Activated T-cell treated with anti-CD3 and anti-CD28 coated beads, Interleukin-2, amount 50 U/mL, for 1 hour (primary cell): ENCODE measurements at places on chromosomes 16 and 17.
A peak's percentile ranks its signal among the peaks of the same experiment; 100 is the strongest.

GRCh38 chr16:21946889-21947635 lies 6.1 kb upstream of the UQCRC2 start:
- no peak for DNase-seq

DNA sequence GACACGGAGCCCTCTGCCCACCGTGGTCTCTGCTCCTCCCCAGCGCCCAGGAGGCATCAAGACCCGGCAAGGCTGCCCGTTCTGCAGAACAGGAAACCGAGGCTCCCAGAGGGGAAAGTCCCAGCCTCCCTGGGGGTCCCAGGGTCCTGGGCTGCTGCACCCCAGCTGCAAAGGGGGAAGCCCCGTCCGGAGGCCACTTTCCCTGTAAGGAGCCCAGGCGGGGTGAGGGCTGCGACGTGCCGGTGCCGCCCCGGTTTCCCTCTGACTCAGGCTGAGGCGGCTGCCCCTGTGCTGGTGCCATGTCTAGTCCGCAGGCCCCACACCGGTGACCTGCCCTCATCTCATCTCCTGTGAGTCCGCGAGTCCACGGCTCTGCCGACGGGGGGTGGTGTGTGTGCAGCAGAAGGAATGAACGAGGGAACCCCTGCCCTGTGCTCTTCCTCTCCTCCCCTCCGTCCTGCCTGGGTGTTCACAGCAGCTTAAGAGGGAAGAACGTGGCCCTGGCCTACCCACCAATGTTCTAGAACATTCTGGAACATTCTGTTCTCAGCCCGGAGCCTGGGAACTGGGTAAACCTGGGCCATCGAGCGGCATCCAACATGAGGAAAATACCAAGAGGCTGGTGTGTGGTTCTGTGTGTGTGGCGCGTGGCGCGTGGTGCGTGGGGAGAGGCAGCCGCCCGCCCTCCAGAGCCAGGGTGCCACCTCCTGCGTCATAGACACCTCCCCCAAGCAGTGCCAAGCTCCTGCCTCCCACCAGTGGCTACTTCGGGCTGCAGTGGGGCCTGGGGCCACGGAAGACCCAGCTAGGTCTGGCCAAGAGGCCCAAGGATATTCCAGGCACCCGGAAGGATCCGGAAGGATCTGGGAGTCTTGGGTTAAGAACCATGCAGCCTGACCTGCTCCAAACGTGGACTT lies 7.0 kb upstream of the CBFA2T3 start:
- DNase-seq = no peak

DNA sequence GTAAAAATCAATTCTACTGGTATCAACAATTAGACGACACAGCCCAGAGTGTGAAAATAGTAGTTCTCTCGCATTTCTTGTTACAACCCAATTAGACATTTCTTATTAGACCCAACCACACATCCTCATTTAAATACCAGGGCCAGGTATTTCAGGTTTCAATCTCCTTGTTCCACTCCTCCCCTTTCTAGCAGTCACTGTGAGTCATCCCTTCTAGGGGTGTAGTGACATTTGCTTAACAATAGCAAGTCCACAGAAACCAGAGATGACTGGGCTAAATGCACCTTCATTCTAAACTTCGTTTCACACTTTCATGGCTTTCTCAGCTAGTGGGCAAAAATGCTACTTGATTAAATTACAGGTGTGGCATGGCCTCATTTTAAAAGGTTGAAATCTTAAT lies 116.9 kb upstream of the CACNG3 start:
- DNase-seq = no peak

- no peak for DNase-seq
These were observed 6.1 kb upstream of the TSPOAP1 start for GRCh38 chr17:58334661-58335060.

DNA sequence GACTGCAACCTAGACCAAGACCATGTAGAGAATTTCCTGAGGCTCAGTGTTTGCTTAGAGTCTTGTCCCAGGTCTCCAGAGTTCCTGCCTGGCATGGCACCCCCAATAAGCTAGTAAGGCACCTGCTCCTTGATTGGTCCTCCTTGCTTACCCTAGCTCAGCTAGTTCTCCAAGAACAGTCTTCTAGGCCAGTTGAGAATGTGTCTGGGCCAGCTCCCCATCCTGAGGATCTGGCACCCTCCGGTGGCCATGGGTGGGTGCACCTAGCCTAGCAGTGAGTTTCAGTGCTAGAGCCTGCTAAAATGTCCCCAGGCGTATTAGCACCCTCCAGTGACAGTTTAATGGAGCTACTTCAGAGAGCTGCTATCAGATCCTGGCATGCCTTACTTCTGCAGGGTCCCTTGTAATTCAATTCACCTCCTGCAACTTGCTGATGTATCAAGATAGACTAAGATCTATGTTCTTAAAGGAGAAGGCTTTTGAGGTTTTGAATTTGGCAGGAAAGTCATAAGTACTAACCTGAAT lies 44.4 kb upstream of the MED13 start:
- peak; percentile 45 for DNase-seq

DNA sequence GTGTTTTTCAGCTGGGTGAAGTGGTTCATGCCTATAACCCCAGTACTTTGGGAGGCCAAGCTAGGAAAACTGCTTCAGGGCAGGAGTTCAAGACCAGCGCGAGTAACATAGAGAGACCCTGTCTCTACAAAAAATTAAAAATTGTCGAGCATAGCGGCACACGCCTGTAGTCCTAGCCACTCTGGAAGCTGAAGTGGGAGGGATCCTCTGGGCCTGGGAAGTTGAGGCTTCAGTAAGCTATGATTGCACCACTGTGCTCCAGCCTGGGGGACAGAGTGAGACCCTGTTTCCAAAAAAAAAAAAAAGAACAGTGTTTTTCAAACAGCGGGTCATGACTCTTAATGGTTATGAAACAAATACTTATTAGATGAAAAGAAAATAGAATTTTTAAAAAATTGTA lies 2.3 kb upstream of the CYTH1 start:
- DNase-seq = no peak
